ENCODE measurements at places on chromosomes 12 and 14.

- no peak for DNase-seq
These were observed 31.7 kb upstream of the TDRD9 start for GRCh38 chr14:103896578-103896977.

- DNase-seq: no peak
These were observed 141.2 kb upstream of the NOS1 start for GRCh38 chr12:117502633-117503032.

GRCh38 chr14:65208548-65208947 is 106.2 kb upstream of the MAX start:
- DNase-seq: peak; percentile 31

DNA sequence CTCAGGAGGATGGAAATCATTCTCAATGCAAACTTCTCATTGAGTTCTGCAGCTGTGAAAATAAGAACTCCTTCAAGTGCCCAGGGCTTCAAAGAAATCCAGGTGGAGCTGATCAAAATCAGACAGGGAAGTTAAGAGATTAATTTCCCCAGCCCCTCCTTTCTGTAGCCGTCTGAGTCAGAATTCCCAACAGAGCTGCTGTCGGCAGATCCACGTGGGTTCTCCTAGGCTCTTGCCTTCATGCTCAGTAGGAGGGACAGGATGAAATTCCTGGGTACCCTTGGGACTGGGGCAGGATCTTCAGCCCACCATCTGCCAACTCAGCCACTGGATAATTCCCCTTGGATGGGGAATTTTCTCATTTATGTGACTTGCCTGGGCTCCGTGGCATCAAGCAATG is 13.3 kb downstream of the TGFB3 start:
- DNase-seq: no peak

- DNase-seq: no peak
These were observed 15.2 kb upstream of the CDK2AP1 start for GRCh38 chr12:123286652-123287373.

GRCh38 chr12:91920276-91920675 is 225.4 kb downstream of the BTG1 start:
- no peak for DNase-seq

- DNase-seq: no peak
These were observed 940 bp downstream of the MOAP1 start for GRCh38 chr14:93183596-93184317.

- no peak for DNase-seq
These were observed 108.8 kb downstream of the RAD51B start for GRCh38 chr14:67928375-67928774.

DNA sequence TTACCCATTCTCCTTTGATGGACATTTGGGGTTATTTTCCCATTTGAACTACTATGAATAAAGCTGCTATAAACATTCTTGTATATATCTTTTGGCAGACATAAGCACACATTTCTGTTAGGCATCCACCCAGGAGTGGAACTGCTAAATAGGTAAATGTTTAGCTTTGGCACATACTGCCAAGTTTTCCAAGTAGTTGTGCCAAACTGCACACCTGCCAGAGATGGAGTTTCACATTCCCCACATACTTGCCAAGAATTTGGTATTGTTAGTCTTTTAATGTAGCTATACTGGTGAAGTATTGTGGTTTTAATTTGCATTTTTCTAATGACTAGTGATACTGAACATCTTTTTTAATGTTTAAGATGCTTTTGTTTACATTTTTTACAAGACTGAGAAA is 201.0 kb downstream of the GXYLT1 start:
- no peak for DNase-seq

DNA sequence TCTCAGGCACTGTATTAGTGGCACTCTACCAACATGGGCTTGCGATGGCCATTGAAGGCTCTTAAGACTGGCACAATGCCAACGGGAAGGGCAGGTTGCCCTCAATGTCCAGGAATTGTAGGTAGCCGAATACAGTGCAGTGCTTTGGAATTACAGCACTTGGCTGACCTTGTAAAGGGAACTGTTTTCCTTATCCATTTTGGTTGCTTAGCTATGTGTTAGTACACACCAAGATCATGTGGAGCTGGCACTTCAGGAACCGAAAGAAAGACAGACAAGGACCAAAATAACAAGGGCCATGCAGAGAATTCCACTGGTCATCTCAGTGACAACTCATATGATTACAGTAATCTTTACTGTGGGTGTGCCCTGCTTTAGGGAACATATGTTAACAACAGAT is 72.7 kb downstream of the DYRK2 start:
- peak; percentile 64 for DNase-seq

DNA sequence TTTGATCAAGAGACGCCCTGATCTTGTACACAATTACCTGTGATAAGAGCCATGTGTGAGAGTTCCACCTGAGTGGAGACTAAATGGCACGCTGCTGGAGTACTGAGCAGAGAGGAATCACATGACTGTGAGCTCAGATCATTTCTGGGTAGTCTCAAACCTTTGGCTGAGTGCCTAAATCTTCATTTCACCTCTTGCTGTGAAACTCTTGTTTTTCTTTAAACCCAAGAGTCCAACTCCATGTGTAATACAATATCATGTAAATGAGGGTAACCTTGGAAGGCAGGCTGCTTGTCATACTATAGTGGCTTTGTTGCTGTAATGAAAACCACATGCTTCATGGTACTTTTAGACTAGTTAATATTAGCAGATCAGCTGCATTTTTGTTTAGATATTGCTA is 156.9 kb downstream of the CAND1 start:
- peak; percentile 85 for DNase-seq

All from muscle of leg (tissue), 16 donors.